ENCODE measurements at places on chromosomes 3 and 15.

DNA sequence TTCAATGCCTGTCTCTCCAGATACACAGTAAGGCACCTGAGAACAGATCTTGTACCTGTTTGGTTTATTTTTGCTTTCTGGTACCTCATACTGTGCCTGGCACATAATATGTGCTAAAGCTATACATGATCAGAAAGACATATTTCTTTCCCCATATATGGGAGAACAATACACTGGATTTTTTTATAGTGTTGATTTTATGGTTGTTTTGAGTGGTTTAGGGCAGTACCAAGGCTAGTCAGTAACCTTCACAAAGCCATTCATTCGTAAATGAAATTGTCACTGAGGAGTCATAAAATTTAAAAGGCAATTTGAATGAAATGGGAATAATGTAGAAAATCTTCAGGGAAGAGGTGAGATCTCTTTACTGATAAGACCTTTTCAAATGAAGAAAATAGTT, 810.2 kb downstream of the TUSC7 start:
- no peaks in the 10 kb centered on the region for H3K36me3 ChIP-seq
- H3K27me3 ChIP-seq = no peaks in the 10 kb centered on the region
- no peak for DNase-seq
- no peak overlapping the region for H3K4me3 ChIP-seq

- H3K4me3 ChIP-seq = no peak overlapping the region
- H3K36me3 ChIP-seq = peaks cover 9% of the 10 kb centered on the region
- no peak overlapping the region for H3K27ac ChIP-seq
- H3K4me1 ChIP-seq = peaks cover 23% of the 10 kb centered on the region
- no peak for DNase-seq
- H3K27me3 ChIP-seq = peaks cover 15% of the 10 kb centered on the region
Observed at GRCh38 chr15:44695294-44695693, 15.8 kb downstream of the PATL2 start.

GRCh38 chr15:69468241-69469121, 15.9 kb downstream of the RPLP1 start:
- peaks cover 33% of the 10 kb centered on the region for H3K27me3 ChIP-seq
- H3K4me1 ChIP-seq = peaks cover 43% of the 10 kb centered on the region
- H3K27ac ChIP-seq = peak overlapping the region; percentile 89
- peak; percentile 85 for DNase-seq
- no peaks in the 10 kb centered on the region for H3K36me3 ChIP-seq
- no peak overlapping the region for H3K4me3 ChIP-seq

DNA sequence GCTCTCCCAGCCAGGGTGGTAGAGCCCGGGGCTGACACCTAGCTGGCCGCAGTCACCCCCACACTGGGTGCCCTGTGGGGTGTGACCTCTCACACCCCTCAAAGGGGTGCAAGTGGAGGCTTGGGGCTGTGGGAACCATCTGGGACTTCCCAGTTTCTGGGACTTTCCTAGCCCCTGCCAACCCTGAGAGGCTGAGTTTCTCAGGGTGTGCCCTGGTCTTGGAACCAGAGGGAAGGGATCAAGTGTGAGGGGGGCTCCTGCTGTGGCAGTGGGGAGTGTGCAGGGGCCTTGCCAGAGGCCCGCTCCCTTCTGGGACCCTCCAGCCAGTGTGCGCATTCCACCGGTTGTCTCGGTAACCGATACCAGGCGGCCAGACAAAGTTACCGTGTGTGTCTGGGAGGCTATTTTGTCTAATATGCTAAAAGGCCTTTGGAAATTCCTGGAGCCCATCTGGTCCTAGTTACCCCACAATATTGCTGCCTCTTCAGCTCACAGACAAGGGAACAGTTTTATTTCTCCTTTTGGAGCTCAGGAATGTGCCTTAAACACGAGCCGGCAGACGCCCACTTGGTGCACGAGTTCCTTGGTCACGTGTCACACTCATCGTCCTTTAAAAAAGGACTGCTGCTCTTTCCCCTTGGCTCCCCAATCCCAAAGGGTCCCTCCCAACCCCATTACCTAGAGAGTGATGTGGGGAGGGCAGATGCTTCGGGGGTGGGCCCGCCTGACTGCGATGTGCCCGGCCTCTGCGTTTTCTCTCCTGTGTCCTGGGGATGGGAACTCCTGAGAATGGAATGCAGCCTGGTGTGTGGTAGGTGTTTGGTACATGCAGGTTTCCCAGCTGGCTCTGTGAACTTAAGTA, 33.2 kb downstream of the HDAC11 start:
- H3K36me3 ChIP-seq = no peaks in the 10 kb centered on the region
- H3K27ac ChIP-seq = no peak overlapping the region
- no peak for DNase-seq
- peaks cover 3% of the 10 kb centered on the region for H3K27me3 ChIP-seq
- no peaks in the 10 kb centered on the region for H3K4me1 ChIP-seq

DNA sequence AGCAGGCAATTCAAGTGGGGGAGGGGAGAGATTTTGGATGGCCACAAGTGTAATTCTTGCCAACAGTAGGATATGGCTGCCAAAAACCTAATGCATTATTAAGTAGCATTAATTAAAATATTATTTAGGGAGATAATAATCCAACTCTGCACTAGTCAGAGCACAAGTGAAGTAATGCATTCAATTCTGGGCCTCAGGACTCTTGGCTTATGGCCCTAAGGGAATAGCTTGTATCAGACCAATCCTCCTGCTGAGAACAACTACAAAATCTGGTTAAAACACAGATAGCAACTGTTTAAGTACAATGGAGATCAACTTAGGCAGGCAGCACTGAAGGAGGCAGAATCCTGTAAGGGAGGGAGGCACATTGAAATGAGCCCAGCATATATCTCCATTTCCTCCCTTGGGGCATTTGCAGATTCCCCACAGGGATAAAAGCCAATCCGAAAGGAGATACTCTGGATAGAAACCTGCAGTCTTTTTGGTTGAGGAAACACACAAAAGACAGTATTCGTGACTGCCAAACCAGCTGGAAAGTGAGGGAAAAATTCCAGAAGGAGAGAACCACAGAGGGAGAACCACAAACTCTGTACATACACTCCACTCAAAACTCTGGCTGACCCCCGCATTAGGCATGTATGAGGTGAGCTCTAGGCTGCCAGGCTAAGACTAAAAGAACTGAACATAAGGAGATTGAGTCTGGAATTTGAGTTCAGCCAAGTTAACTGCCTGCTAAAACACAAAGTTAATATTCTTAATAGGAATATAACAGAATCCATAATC, 57.4 kb downstream of the ETFA start:
- H3K4me3 ChIP-seq = no peak overlapping the region
- no peaks in the 10 kb centered on the region for H3K27me3 ChIP-seq
- H3K4me1 ChIP-seq = no peaks in the 10 kb centered on the region
- H3K27ac ChIP-seq = no peak overlapping the region
- DNase-seq = no peak
- peaks cover 15% of the 10 kb centered on the region for H3K36me3 ChIP-seq

DNA sequence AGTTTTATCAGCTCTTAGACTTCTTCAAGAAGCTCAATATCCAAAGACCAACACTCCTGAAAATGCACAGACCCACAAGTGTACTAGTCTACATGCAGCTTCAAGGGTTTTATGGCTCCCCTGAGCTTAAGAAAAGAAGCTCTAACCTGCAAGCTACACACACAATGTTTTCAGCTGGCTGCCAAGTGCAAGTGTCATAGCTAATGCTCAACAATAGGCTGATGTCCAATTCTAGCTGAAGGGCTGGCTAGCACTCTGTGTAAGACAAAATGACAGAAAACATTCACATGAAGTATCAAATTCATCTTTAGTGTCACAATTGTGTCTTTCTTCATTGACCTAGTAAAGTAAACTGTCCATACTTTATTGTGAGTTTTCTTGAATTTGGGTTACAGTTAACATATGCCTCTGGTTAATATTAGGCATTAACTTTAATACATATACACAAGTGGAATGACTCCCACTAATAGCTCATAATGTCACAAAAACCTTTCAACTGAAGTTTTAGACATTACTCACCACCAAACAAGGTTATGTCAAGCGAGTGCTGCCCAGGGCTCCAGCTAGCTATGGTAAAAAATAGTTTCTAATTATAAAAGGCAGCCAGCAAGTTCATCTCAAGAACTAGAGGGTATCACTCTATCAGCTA, 15.1 kb downstream of the ABI3BP start:
- H3K27ac ChIP-seq = no peak overlapping the region
- H3K4me3 ChIP-seq = no peak overlapping the region
- H3K27me3 ChIP-seq = peaks cover 4% of the 10 kb centered on the region
- no peaks in the 10 kb centered on the region for H3K36me3 ChIP-seq
- H3K4me1 ChIP-seq = no peaks in the 10 kb centered on the region

DNA sequence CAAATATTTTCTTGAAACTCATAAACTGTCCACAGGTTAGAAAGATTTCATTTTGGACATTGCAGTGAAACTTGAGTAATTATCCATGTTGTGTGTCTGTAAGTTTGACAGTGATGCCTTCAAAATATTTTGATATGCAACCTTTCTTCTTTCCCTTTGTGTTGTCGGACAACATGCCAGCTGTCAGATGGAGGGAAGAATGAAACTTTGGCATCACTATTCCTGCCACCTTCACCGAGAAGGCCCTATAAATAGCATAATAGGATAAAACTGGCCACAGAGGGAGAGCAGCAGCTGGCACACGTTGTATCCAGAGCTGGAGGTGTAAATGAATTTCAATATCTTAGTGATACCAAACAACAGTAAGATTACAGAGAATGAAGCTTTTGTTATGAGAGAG, 436.7 kb upstream of the CFAP20DC start:
- H3K27ac ChIP-seq = no peak overlapping the region
- no peak for DNase-seq
- peaks cover 7% of the 10 kb centered on the region for H3K36me3 ChIP-seq
- H3K4me1 ChIP-seq = peaks cover 15% of the 10 kb centered on the region

- H3K36me3 ChIP-seq = peaks cover 12% of the 10 kb centered on the region
- H3K27me3 ChIP-seq = peaks cover 33% of the 10 kb centered on the region
- peak overlapping the region; percentile 85 for H3K27ac ChIP-seq
- no peak for DNase-seq
- H3K4me3 ChIP-seq = peak overlapping the region; percentile 6
- peaks cover 60% of the 10 kb centered on the region for H3K4me1 ChIP-seq
Observed at GRCh38 chr15:66911131-66911700, 154.2 kb upstream of the SMAD3 start.

DNA sequence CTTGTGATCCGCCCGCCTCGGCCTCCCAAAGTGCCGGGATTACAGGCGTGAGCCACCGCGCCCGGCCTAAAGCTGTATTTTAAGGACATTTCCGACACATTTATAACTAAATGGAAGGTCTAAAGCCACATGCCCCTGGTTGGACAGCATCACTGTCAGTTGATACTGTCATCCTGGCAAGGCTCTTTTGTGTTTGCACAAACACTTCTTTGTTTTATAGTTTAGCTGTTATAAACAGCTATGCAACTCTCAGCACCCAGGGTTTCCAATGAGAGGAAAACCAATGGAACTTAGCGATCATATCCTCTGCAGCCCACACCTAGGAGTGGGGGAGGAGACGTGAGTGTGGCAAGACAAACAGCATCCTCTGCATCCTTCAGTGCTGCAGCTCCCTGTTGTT, 19.7 kb downstream of the NIPA1 start:
- no peaks in the 10 kb centered on the region for H3K27me3 ChIP-seq
- H3K36me3 ChIP-seq = no peaks in the 10 kb centered on the region
- no peak for DNase-seq
- H3K4me3 ChIP-seq = no peak overlapping the region
- peaks cover 3% of the 10 kb centered on the region for H3K4me1 ChIP-seq
- no peak overlapping the region for H3K27ac ChIP-seq

- no peak overlapping the region for H3K4me3 ChIP-seq
- no peak overlapping the region for H3K27ac ChIP-seq
- H3K27me3 ChIP-seq = peaks cover 4% of the 10 kb centered on the region
- H3K4me1 ChIP-seq = no peaks in the 10 kb centered on the region
- no peaks in the 10 kb centered on the region for H3K36me3 ChIP-seq
Observed at GRCh38 chr3:64229903-64230302, 4.6 kb upstream of the PRICKLE2 start.

GRCh38 chr15:90270502-90271150, 5.2 kb downstream of the NGRN start:
- DNase-seq = no peak
- H3K4me3 ChIP-seq = no peak overlapping the region
- no peak overlapping the region for H3K27ac ChIP-seq
- peaks cover 53% of the 10 kb centered on the region for H3K36me3 ChIP-seq

DNA sequence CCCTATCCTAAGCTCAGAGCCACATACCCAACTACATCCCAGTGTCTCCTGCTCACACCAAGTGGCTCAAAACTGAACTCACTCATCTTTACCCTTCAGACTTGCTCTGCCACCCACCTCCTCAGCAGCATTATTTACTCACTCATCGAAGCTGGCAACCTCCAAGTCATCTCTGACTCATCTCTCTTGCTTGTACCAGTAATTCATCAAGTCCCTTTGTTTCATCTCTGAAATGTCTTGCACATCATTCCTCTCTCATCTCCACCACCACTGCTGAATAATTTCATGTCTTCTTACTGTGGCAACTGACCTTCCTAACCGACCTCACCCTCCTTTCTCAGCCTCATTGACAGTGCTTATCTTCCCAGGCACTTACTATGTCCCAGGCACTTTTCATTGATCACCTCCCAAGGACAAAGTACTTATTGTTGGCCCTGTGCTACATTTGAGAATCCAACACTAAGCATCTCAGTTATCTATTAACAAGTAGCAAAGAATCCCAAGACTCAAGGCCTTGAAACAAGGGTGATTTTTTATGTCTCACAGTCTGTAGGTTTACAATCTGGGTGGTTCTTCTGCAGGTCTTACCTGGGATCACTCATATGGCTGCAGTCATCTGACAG, 82.0 kb downstream of the MRPL46 start:
- H3K36me3 ChIP-seq = no peaks in the 10 kb centered on the region
- no peak for DNase-seq
- no peaks in the 10 kb centered on the region for H3K4me1 ChIP-seq
- H3K27ac ChIP-seq = no peak overlapping the region

DNA sequence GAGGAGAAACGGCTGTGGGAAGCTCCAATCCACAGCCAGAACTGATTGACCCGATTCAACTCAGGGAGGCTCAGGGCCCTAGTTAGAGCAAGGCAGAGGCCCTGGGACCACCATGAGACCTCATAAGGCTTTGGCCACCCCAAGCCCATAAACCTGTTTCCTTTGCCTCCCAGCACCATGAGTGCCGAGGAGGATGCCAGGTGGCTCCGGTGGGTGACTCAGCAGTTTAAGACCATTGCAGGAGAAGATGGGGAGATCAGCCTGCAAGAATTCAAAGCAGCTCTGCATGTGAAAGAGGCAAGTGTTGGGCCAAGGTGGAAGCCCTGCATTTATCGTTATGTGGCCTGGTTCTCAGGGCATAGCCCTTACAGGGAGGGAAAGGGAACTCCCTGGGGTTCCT, 11.9 kb downstream of the NOX5 start:
- H3K4me3 ChIP-seq = no peak overlapping the region
- H3K27me3 ChIP-seq = peaks cover 25% of the 10 kb centered on the region
- DNase-seq = no peak
- no peak overlapping the region for H3K27ac ChIP-seq
- no peaks in the 10 kb centered on the region for H3K36me3 ChIP-seq

GRCh38 chr3:148625095-148625736, 72.5 kb upstream of the AGTR1 start:
- H3K4me1 ChIP-seq = no peaks in the 10 kb centered on the region
- no peaks in the 10 kb centered on the region for H3K27me3 ChIP-seq
- no peak overlapping the region for H3K4me3 ChIP-seq
- H3K27ac ChIP-seq = no peak overlapping the region
- no peaks in the 10 kb centered on the region for H3K36me3 ChIP-seq

GRCh38 chr3:14487086-14487485, 53.1 kb downstream of the GRIP2 start:
- no peaks in the 10 kb centered on the region for H3K4me1 ChIP-seq
- H3K36me3 ChIP-seq = peaks cover 18% of the 10 kb centered on the region
- H3K4me3 ChIP-seq = no peak overlapping the region
- no peak for DNase-seq
- no peaks in the 10 kb centered on the region for H3K27me3 ChIP-seq
